ENCODE measurements at places on chromosomes 4 and X.

DNA sequence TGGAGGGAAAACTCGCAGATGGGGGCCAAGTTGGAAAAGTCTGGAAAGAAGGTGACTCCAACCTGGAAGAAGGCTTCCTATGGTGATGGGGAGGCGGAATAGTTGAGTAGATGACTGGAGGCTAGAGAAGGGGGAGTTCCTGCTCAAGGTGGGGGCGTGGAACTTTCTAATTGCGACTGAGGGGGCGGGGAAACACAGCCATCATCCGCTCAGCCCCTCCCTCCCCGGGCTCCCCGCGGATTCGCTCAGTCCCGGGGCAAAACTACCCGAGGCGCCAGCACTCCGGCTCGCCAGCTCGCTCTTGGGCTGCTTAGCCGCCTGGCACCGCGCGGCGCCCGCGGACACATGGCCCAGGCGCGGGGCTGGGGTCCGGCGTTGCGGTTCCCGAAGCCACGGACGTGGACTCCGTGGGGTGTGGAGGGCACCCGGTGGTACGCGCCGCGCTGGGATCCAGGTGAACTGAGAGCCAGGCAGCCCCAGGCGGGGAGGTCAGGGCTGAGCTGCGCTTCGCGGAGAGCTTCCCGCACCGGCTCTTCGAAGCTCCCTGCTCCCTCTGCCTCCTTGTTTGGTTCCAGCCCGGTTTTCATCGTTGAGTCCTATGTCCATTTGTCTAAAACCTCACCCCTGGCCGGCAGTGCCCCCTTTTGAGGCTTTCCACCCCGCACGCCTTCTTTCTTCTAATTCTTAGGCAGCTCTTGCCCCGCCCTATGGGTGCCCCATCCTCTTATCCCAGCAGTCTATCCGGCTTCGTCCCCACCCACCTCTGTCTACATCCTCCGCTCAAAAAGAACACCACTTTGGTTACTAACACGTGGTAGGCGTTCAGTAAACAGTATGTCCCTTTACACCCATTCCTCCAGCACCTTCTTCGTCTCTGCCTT, 38.9 kb downstream of the STARD8 start:
- no peak for DNase-seq

- DNase-seq: no peak
Measured at GRCh38 chrX:77564823-77565222, 117.6 kb downstream of the FGF16 start.

GRCh38 chr4:125994024-125994423, 679.3 kb downstream of the FAT4 start:
- DNase-seq: no peak

- no peak for DNase-seq
Measured at GRCh38 chr4:108971473-108971872, 208.6 kb upstream of the ETNPPL start.

DNA sequence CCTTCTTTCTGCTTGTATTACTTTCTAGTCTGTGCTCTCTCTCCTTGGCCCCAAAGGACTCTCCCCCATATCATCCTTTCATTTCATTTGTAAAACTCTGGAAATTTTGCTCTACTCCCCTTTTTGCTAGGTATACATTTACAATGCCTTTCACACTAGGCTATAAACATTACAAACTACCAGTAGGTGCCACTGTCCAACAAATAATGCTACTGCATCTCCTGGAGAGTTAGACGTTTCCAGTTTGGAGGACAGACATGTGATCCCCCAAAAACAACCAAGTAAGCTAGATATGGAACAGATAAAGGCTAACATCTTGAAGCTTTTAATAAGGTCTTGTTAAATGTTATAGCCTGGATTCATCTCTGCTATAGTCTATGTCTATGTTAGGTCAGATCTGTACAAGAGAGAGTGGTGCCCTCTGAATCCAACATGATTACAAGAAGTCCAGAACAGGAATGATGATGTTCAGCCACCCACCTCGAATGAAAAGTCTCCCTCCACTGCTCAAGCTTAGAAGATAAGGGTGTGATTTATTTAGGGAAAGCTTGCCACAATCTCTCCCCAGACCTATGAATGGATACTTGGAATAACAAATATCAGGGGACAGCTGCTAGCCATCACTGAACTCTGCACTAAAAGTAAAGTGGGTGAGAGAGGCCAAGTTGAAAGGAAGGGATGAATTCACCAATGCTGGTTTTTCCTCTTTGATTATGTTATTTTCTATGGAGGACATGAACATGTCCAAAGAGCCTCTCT, 14.3 kb downstream of the CBR4 start:
- no peak for DNase-seq
